ENCODE measurements at places on chromosomes 12 and 14. TPM values are rescaled to one million over a fixed set of nuclear protein-coding genes. Genes with fewer than 3 reads are reported as not detected.

Gene CCDC38
- 0.14 TPM for total RNA-seq

Gene AHNAK2
- 0.20 TPM for total RNA-seq

Gene RNU6-7
- total RNA-seq = not detected

Gene PLEKHG7
- 0.19 TPM for total RNA-seq

Gene RD3L
- not detected for total RNA-seq

Data from T-cell (primary cell).